ENCODE measurements at places on chromosomes 11 and 22.

GRCh38 chr22:40651563-40652501 is 15.3 kb upstream of the MRTFA start:
- DNase-seq = no peak

- DNase-seq = no peak
These were observed 600.6 kb downstream of the BUD13 start for GRCh38 chr11:116172156-116172555.

GRCh38 chr11:101397979-101398378 is 185.8 kb downstream of the TRPC6 start:
- no peak for DNase-seq

GRCh38 chr11:13776134-13776815 is 107.8 kb downstream of the FAR1 start:
- DNase-seq = peak; percentile 31

DNA sequence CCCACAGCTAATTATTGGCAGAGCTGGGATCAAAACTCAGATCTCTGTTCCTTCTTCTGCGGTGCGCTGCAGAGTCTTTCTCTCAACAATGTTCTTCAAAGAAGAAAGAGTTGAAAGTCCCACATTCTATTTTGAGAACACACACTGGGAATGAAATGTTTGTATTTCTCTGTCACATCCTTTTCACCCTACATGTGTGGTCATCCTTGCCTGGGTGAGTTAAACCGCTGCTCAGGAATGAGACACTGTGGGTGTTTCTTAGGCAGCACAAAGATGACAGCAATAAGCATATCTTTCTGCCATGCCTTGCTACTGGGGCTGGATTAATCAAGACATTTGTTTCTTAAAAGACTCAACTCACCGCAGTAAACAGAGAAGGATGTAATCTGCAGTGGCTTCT is 222.6 kb downstream of the LARGE1 start:
- no peak for DNase-seq

DNA sequence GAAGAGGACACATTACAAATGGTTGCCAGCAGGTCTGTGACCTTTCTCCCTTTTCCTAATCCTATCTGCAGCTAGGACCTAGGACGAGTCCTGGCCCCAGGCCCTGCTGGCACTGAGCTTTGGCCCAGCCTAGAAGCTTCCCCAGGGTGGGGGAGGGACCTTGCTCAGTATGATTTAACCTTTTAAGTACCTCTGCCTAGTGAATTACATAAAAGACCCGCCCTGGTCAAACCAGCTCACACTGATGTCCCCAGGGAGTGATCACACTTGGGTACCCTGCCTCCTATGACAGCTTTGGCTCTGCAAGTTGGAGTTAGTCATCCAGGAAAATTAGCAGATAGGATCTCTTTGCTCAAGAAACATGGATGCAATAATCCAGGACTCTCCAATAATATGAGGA is 21.9 kb downstream of the ASCC2 start:
- no peak for DNase-seq

GRCh38 chr11:95291946-95292345 is 60.9 kb upstream of the SESN3 start:
- DNase-seq = no peak

GRCh38 chr11:107741044-107741823 is 29.4 kb upstream of the SLN start:
- DNase-seq = no peak

GRCh38 chr11:74179234-74180052 is 8.4 kb downstream of the PPME1 start:
- DNase-seq = no peak

DNA sequence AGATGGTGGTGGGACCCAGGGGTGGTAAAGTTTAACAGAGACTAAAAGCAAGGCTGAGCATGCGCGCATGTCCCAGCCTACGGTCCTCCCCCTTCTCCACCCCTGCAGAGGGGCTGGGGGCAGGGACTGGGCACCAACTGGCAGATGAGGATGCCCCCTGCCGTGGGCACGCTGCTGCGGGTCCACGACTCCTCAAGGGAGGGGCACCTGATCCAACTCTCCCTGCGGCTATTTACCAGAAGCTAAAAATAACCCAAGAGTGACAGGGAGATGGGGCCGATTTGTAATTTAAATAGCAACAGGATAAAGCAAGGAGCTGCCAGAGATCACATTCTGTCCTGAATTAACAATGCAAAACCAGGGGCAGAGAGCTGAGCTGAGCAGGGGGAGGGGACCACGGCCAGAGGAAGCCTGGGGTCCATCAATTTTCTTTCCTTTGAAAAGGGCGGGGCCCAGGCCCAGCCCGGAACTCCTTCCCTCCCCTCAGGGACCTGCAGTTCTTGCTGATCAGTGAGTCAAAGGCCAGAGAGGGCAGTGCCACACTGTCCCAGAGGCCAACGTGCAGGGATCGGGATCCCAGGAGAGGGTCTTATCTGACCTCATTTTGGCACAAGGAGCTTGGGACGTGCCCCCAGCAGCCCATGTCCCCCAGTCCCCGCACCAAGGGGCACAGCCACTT is 8.1 kb upstream of the DGKZ start:
- DNase-seq = no peak

GRCh38 chr22:25404556-25404927 is 159.9 kb upstream of the GRK3 start:
- no peak for DNase-seq

DNA sequence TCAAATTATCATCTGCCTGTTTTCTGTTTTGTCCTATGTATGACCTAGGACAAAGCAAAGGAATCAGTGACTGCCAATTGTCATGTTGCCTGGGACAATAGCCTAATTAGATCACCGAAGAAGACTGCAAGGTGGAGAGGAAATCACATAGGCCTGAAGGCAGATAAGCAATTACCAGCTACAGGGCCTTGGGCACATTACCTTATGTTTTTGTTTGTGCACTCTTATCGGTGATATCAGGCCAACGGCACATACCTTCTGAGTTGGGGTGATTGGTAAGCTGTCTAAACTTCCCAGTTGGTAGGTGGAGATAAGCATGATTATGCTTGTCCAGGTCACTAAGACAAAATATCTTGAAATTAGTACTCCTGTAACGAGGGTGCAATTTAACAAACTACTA is 58.1 kb upstream of the FAM181B start:
- DNase-seq = no peak

GRCh38 chr11:69022260-69022659 is 9.2 kb upstream of the MRGPRF start:
- no peak for DNase-seq

- no peak for DNase-seq
These were observed 344 bp downstream of the IFT27 start for GRCh38 chr22:36775586-36775963.

DNA sequence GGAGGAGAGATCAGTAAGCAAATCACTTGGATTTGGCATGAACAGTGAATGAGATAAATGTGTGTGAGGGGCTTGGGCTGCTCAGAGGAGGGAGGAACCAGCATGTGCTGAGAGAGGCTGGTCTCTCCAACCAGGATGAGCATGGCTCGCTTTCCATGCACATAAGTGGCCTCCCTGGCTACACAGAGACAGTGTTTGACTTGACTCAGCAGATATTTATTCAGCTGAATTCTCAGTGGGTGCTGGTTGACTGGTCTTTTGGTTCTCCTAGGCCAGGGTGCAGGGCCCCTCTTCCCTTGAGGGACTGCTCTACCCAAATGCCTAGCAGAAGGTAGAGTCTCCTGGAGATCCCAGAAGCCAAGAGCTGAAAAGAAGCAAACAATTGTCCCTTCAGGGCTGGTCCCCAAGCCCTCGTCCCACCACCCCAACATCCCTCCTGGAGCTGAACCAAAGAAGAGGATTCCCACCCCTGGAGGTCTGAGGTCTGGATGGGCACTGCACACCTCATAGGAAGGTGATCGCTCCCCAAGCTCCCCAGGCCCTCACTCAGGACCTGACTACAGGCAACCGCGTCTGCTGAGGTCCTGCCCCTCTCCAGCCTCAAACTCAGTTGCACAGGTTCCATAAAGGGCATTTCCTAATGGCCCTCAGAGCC is 3.3 kb upstream of the TRIM29 start:
- no peak for DNase-seq

DNA sequence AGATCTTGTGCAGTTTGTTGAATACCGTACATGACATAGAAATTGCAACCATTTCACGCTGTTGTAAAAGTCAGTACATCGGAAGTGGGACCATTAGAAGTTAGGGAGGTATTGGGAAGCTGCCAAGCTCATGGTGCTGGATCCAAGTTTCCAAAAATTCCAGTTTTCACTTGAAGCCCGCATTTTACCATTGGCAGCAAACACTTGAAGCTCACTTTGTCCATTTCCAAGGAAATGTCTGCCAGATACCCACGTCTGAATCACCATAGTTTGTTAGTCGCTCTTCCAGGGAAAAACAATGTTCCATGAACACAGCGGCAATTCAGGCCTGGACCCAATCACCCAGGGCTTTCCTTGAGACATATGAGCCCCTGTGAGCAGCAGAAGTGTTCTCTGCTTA is 22.6 kb upstream of the PARVB start:
- DNase-seq = no peak

DNA sequence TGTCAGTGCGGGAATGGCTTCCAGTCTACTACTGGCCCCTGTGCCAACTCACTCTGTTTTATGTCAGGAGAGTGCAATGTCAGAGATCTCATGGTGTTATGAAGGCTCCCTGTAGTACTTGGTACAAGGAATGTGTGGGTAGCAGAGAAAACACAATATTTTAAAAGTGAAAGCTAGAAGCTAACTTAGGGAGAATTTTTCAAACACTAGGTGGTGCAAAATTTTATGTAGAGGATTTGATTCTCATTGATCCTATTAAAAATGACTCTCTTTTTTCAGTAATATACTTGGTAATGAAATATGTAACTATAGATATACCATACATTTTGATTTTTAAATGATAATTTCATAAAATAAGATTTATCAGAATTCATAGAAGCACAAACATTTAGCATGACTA is 134.7 kb downstream of the JRKL start:
- no peak for DNase-seq

DNA sequence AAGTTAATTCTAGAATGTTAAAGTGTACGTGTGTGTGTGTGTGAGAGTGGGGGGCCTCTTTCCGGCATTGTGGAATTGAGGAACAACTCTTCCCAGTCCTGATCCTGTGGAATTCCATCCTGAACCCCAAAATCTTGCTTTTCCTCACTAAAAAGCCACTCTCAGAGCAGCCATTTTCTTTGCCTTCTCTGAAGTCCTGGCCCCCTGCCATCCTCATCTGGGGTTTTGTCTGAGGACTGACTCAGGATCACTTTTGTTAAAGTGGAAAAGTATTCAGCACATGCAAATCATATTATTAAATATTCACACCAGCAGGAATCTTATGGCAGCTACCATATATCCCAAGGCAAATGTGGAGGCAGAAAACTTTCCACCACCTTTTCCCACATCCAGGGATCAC is 3.8 kb downstream of the SCN4B start:
- no peak for DNase-seq

DNA sequence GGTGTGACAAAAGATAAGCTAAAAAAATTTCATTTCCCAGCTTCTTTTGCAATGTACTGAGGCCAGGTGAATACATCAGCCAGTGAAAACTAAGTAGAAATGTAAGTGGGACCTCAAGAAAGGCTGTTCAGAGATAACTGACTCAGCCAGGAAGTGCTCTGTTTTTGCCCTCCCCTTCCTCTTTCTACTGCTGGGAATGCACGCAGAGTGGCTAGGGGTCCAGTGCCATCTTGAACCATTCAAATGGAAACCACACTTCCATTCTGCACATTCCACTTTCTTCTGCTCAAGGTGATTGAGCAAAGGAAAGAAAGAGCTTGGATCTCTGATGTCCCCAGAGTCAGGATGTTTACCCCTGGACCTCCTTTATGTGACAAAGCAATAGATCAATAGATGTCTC is 27.8 kb upstream of the LMO2 start:
- DNase-seq = no peak

DNA sequence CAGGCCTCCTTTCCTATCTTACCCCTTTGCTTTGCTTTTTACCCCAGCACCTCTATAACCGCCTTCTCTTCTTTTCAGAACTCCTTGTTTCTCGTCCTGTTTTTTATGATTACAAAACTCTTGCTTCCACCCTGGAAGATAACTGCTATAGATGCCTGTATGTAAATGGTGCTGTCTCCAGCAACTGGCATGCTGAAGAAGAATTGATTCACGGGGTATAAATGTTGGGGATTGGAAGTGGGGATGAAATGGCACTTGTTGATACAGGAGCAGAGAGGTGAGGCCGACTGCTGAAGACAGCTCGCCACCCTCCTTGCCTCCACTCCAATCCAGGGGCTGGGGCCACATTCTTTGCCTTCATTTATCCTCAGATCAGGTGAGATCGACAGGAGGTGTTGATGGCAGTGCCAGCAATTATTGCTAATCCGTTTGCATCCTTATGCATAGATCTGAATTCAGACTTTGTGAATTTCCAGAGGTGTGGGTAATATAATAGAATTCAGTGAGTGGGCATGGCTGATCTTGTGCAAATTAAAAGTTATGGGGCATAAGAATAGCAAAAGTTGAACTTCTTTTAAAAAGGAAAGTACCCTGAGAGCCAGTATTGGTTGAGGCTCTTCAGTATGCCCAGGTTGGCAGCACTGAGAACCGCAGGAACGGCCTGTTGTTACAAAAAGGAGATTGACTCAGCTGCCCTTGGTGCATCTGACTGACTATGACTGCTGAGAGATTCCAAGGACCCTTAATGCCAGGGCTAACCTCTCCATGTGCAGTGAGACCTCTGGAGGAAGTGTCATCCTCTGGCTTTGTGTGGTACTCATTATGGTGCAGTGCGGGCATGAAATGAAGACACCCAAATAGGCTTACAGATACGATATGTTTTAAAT is 5.3 kb downstream of the NEAT1 start:
- DNase-seq = no peak

- DNase-seq = no peak
These were observed 237.0 kb upstream of the API5 start for GRCh38 chr11:43074810-43075209.

DNA sequence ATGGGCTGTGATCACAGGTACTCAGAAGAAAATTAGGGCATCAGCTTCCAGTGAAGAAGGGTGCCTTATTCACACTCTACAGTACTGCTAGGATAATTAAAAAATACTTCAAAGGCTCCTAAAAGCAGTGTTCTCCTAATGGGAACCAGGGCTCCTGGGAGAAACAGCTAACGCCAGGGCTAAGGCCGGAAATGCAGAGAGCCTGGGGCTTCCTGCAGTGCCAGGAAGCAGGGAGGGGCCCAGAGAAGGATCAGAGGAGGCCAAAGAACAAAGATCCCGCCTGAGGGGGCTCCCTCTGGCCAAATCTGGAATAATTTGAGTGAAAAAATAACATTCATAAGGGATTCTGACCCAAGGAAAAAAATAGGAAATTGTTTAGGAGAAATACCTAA is 27.5 kb downstream of the TOLLIP start:
- no peak for DNase-seq

DNA sequence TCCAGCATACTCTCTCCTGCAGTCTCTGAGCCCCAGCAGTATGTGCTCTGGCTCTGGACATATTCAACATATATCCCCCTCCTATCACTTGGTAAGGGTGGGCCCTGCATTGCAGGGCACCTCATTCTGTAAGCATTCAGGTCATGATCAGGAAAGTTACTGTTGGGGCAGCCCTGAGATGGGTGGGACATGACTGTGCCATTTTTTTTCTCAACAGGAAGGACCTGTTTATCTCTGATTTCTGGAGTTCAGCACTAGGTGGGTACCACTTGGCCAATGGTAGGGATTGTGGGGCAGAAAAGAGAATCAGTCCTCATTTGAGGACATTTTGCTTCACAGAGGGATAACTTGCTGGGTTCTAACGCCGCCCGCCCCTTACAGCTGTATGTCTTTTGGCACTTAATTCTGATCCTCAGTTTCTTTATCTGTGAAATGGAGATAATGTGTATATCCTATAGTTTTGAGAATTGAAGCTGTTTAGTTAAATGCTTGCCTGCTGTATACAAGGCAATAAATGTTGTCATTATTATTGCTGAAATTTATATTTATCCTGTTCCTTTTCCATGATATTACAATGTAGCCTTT is 2.2 kb downstream of the SRRD start:
- no peak for DNase-seq

GRCh38 chr11:2193099-2193887 is 21.7 kb upstream of the TH start:
- no peak for DNase-seq

All from stimulated activated CD8-positive, alpha-beta memory T cell treated with anti-CD3 and anti-CD28 coated beads, Interleukin-4, amount 100 ng/mL, for 1 hour (primary cell).